ENCODE measurements at places on chromosomes 7 and 10.

DNA sequence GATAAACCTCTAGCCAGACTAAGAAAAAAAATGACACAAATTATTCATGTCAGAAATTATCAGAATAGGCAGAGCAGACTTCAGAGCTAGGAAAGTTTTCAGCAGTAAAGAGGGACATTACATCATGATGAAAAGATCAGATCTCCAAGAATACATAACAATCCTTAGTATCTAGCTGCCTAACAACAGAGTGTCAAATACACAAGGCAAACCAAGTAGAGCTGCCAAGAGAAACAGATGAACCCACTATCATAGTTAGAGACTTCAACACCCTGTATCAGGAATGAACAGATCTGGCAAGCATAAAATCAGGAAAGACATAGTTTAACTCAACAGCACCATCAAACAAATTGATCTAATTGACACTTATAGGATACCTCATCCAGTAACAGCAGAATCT lies 92.3 kb downstream of the NKX6-2 start:
- DNase-seq: no peak

- DNase-seq: no peak
Measured at GRCh38 chr10:3111621-3112163, 44.3 kb downstream of the PFKP start.

- DNase-seq: peak; percentile 78
Measured at GRCh38 chr10:128150045-128150493, 23.8 kb upstream of the MKI67 start.

DNA sequence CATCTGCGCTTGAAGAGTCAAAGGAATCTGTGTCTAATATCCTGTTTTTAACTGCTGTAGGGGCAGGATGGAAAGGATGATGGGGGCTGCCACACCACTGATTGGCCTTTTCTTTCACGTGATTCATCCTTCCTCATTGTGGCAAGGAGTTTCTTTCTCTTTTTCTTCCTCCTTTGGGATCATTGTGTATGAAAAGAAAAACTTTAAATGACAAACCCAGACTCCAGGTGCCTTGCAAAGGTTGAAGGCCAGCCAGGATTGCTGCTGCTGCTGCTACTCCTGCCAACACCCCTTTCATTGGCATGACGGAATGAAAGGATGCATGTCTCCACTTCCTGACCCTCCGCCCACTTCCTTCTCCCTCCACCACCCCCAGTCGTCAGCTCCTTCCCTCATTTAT lies 6.5 kb upstream of the OIT3 start:
- no peak for DNase-seq

GRCh38 chr10:54576541-54576940 lies 224.5 kb downstream of the PCDH15 start:
- no peak for DNase-seq

All from colonic mucosa (tissue), 4 donors.